Fibroblast of skin of back (primary cell): ENCODE measurements at places on chromosomes 5 and 9.

DNA sequence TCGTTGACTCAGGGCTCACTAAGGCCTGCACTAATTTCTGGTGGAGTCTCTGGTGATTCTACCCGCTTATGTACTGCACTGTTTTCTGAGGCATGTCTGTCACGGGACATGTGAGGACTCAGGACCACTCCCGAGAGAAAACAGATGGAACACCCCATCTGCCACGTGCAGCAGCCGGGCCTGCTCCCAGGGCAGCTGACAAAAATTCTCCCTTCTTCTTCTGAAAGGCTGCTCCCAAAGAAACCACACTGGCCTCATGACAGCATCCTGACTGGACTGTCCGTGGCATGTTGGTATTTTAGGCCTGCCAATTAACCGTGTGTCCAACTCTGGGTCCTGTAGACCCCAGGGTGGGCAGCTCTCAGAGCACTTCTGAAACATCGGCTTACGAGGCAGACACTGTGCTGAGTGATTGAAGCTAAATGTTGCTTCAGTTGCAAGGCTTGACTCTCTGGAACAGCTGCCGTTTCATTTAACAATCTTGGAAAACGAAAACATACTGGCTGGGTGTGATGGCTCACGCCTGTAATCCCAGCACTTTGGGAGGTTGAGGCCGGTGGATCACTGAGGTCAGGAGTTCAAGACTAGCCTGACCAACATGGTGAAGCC, 39.0 kb downstream of the FAM240B start:
- peak; percentile 26 for DNase-seq

DNA sequence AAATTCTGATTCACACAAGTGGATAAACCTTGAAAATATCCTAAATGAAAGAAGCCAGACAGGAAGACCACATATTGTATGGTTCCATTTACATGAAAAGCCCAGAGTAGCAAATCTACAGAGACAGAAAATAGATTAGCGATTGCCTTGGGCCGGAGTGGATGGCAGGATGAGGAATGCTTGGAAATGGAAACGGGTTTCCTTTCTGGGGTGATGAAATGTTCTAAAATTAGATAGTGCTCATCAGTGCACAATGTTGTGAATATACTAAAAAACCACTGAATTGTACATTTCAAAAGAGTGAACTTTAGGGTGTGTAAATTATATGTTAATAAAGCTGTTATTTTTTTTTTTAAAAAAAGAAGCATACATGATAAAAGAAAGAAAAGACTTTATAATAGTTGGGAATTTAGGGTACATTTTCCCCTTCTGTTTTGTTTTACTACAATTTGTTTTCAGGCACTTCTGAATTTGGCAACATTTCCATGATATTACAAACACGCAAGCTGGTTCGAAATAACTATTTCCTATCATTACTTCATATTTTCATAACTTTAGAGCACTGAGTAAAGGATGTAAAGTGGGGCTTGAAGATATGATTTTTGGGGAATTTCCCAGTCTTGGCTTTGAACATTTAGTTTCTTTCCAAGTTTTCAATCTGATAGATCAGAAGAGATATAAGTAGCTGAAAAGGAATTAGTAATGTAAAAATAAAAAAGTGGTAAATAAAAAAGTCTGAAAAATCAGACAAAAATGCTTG, 23.9 kb downstream of the SLC35A4 start:
- DNase-seq = peak; percentile 40

GRCh38 chr9:79257228-79257781, 314.5 kb upstream of the TLE4 start:
- DNase-seq = no peak

DNA sequence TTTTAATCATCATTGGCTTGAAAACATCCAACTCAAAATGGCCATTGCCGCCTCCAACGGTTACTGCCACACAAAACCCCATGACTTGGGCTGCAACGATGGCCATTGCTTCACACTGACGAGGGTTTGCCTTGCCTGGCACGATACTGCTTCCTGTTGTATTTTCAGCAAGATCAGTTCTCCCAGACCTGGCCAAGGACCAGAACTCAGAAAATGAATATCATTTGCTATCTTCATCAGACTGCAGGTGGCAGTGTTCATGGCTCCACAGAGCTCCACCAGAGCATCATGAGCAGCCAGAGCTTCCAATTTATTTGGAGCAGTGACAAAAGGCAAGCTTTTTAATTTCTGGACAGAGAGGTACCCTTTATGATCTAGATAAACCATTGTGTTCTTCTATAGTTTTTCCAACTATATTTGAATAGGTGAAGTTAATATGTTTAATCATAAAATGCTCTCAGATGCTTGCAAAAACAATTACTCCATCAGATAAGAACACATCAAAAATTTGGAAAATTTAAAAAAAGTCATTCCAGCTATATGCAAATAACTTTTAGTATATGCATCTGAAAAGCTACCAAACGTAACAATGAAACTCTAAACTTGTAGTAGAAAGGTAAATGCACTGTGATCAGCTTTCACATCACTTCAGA, 10.4 kb downstream of the AMACR start:
- DNase-seq = peak; percentile 84
